ENCODE measurements at places on chromosomes 6 and 20.

DNA sequence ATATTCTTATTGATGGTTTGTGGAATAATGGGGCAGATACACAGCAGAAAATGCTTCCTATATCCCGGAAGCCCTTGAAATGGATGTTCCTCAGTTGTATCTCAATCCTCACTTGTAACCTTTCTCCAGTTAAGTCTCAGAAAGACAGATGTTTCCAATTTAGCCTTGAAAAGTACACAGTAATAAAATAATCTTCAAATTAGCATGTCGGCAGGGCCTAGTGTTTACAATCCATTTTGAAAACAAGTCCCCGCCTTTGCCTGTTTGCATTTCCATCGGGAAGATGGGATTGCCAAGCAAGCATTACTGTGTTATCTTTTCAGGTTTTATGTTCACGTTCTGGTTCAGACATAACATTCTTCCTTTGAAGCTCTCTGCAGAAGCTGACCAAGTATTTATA, 41.5 kb downstream of the SNRNP48 start:
- DNase-seq = peak; percentile 44

DNA sequence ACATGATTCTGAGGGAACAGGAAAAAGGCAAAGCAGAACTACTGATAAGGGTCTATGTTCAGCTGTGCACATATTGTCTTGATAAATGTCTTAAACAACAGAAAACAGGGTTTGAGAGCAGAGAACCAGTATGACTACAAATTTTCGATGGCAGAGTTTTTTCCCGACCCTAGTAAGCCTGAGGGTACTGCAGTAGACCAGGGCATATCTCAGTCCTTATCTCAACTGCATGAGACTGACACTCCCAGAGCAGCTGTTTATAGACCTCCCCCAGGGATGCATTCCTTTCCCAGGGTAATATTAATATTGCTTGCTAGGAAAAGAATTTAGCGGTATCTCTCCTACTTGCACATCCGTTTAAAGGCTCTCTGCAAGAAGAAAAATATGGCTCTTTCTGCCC, 1176.8 kb upstream of the ADGRB3 start:
- no peak for DNase-seq

GRCh38 chr6:24949020-24949569, 13.3 kb upstream of the RIPOR2 start:
- no peak for DNase-seq

DNA sequence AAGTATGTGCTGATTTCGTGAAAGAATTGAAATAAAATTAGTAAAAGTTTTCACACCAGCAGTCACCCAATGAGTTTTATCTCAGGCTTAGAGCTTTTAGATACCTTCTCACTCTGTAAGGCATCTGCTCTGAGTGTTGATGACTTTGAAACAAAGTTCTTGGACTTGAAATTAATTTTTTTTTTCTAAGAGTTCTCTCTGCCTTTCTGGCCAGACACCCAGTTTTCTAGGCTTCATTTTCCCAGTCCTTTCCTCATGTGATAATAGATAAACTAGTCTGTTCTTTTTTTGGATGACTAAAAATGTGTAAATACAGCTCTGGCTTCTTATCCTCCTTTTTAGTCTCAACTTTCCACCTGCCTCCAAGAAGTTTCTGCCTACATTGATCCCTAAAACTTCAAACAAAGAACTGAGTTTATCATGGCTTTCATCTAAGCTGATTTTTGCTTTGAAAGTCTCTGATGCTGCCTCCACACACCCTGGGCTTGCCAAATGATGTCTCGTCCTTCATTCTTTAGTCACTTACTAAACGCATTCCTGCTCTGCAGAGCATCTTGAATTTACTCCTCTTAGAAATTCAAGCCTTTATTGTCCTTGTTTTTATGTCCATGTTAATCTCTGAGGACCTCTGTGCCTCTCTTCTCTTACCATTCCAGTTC, 32.7 kb downstream of the SLX4IP start:
- DNase-seq = peak; percentile 6

GRCh38 chr6:3442431-3443220, 14.2 kb downstream of the SLC22A23 start:
- no peak for DNase-seq

DNA sequence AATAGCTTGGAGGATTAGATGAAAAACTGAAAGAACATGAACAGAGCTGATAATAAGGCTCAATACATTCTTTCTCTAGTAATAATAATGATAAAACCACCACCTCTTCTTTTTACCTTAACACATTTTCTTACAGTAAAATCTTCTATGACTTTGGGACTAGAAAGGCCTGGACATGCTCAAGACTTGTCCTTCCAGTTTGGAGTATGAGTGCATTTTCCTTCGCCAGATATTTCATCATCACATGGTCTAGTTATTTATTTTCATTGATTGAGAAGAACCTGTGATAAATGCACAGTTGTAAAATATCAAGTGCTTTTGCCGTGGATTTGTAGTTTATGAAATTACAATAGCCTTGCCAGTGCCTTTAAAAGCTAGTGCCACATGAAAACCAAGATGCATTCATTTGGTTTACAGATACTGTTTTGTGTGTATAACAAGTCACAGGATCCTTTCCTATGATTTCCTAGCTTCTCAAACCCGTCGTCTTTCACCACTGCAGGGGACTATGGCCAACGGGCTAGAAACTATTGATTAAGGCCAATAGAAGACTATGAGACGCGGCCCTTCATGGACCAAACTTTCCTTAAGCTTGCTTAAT, 200.2 kb upstream of the ZNF217 start:
- no peak for DNase-seq

DNA sequence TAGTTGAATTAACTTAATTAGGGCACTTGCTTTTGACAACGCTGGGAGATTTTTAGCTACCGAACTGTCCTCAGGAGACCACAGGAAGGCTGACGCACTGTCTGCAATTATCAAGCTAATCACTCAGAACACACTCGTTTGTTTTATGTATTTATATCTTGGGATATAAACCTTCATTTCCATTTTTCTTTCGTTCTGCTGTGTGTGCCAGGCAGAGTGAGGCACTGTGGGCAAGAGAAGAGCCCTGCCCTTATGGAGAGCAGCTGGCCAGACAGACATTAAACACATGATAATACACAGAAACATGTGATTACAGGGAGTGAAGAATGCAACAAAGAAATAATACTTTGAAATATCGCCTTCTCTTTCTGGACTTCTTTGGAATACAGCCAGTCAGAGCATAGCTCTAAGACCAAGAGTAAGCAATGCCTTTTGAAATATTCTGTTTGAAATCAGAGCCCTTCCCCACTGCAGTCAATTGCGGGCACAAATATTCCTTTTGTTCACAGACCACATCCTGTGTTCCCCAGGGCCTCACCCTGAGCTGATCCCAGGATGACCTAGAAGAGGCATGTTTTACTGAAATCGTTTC, 96.8 kb downstream of the ANKRD60 start:
- peak; percentile 89 for DNase-seq

DNA sequence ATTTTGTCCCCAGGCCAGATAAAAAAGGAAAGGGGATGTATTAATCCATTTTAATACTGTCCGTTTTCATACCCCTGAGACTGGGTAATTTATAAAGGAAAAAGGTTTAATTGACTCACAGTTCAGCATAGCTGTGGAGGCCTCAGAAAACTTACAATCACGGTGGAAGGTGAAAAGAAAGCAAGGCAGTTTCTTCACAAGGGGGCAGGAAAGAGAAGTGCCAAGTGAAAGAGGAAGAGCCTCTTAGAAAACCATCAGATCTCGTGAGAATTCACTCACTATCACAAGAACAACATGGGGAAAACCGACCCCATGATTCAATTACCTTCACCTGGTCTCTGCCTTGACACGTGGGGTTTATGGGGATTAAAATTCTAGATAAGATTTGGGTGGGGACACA, 152.5 kb downstream of the IBTK start:
- no peak for DNase-seq

DNA sequence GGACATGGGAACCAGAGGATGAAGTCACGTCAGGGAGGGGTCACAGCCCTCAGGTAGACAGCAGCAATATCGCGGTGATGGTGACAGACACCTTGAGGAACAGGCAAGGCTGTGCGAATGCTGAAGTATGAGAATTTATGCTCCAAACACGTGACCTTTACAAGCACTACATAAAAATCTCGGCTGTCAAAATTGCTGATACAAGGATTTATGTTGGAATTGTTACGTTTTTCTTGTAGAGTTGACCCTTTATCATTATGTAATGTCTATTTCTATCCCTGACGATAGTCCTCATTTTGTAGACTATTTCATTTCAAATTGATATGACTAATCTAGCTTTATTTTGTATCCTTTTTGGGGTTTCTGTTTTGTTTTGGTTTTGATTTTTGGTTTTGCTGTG, 311.1 kb downstream of the C6orf118 start:
- DNase-seq = no peak

GRCh38 chr6:617456-618100, 39.3 kb downstream of the HUS1B start:
- DNase-seq = no peak

DNA sequence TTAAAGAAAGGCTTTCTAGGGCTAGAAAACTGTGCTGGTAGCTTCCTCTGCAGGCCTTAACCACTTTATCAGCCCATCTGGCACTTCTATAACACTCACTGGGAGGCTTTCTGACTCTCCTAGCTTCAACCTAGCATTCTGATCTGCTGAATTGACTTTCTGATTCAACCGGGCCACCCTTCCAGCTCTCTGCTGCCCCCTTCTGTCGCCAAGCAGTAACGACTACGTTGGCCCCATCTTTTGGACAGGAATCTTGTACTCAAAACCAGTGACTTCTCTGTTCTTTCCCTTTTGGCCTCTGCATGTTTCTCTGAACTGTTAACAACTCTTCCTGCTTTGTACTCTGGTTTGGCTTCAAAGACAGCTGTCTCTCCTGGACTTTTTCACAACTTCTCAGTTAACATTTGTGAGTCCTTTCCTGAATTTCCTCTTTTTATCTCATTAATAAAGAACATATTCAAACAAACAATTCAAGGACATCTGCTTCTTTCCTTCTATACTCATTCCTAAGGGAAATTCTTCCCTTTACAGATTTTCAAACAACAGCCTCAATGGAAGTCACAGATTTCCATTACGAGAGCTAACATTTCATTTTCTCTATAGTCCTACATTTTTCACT, 43.9 kb upstream of the FAM135A start:
- DNase-seq = peak; percentile 35

GRCh38 chr6:152821525-152821924, 70.9 kb downstream of the VIP start:
- DNase-seq = no peak

DNA sequence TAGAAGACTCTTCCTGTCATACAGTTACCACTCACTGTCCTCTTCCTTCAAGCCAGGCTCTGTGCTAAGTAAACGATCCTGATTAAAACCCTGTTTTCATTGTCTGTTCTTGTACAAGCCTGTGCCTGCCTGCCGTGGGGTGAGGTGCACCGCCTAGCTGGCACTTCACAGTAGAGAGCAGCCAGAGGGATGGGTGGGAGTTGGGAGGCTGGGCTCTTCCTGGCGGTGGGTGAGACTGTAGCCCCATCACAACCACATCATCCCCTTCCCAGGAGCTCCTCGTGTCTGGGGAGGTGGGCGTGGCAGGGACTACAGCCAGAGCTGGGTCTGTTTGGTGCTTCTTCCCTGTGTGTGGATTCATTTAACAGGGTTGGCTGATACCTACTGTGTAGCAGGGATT, 382.0 kb downstream of the TAF4 start:
- DNase-seq = no peak

DNA sequence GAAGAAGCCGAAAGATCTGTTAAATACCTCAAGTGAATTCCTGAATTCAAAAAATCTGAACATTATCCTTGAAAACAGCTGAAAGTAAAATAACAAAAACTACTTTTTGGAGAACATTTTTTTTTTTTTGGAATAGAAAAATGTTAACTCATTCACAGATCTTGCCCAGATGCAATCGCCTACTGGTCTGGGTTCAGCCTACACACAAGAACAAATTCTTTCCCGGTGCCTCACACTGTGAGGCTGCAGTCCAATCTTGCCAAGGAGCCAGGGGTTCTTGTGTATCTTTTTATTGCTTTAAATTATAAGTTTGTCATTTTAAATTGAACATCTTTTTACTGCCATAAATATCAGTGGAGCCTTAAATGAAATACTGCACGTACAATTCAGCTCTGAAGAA, 41.2 kb upstream of the TMEM200A start:
- DNase-seq = peak; percentile 71

DNA sequence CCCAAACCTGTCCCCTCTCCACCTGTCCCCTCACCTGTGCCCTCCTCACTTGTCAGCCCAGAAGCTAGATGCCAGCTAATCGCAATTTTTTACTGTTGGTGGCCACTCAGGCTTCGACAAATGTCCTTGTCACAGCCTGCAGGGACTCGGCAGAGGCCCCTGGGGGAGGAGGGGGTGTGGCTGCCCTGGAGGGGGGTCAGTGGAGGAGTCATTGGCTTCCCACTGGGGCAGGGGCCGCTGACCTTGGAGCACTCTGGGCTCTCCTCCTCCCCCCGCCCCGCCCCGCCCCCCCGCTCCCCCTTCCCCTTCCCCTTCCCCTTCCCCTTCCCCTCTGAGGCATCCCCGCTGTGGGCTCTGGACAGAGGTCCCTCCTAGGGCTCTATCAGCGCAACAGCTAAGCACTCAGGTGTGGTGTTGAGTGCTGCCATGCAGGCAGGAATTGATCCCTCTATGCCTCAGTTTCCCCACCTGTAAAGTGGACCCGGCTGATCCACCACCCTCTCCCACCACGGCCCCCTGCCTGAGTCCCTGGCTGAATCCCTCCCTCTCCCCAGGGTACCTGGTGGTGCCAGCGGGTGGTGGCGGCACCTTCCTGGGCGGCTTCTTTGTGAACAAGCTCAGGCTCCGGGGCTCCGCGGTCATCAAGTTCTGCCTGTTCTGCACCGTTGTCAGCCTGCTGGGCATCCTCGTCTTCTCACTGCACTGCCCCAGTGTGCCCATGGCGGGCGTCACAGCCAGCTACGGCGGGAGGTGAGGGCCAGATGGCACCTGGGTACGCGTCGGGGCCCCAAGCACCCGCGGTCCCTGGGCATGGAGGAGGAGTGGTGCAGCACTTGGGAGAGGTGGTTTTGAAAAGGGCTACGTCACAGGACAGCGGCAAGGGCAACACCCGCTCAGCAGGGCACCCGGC, 23.8 kb downstream of the SLCO4A1 start:
- DNase-seq = no peak

DNA sequence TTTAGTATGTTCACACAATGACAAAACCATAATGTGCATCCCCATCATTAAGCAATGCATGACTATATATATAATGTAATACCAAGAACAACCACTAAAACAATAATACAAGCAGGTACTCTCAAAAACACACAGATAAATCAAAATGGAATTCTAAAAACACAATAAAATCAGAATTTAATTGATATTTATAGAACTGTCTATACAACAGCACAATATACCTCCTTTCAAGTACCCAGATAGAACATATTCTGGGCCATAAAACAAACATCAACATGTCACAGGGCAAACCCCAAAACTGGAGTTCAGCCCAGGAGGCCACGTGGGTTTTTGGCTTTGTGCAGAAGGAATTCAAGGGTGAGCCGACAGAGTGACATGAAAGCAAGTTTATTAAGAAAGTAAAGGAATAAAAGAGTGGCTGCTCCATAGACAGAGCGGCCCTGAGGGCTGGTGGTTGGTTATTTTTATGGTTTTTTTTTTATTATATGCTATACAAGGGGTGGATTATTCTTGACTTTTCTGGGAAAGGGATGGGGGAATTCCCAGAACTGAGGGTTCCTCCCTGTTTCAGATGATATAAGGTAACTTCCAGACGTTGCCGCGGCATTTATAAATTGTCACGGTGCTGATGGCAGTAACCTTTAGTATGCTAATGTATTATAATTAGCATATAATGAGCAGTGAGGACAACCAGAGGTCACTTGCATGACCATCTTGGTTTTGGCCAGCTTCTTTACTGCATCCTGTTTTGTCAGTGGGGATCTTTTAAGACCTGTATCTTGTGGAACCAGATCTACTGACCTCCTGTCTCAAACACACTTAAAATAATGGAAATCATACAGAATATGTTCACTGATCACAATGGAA, 5.6 kb downstream of the RAB23 start:
- DNase-seq = peak; percentile 42

Measured in fibroblast of gingiva (primary cell).